ENCODE measurements at places on chromosomes 6 and 20. TPM values are rescaled to one million over a fixed set of nuclear protein-coding genes. Genes with fewer than 3 reads are reported as not detected.

The TAGAP gene
- not detected for total RNA-seq

The GZF1 gene
- 11.6 TPM for total RNA-seq

The SLC13A3 gene
- 0.09 TPM for total RNA-seq

The MUC22 gene
- 0.05 TPM for total RNA-seq

The LY6G6D gene
- not detected for total RNA-seq

The POM121L2 gene
- total RNA-seq = not detected

The NKX2-2 gene
- not detected for total RNA-seq

The SNAI1 gene
- total RNA-seq = 11.6 TPM

The SLPI gene
- total RNA-seq = 14.6 TPM

The PTCHD4 gene
- not detected for total RNA-seq

The OXT gene
- not detected for total RNA-seq

The RPP21 gene
- total RNA-seq = 73.9 TPM

The TBXT gene
- not detected for total RNA-seq

The NHLRC1 gene
- 1.5 TPM for total RNA-seq

The CD93 gene
- not detected for total RNA-seq

The TCF15 gene
- total RNA-seq = not detected

The SSTR4 gene
- not detected for total RNA-seq

The ARG1 gene
- not detected for total RNA-seq

The CD109 gene
- 26.7 TPM for total RNA-seq

The SMPDL3A gene
- total RNA-seq = 2.5 TPM

The RGS19 gene
- 20.7 TPM for total RNA-seq

The STMND1 gene
- total RNA-seq = not detected

The TSPYL4 gene
- 3.0 TPM for total RNA-seq

The CST3 gene
- total RNA-seq = 364 TPM

The PRIM2 gene
- 12.5 TPM for total RNA-seq

The SAMD3 gene
- total RNA-seq = not detected

The SPATA25 gene
- total RNA-seq = 0.77 TPM

The ZSCAN12 gene
- total RNA-seq = 1.5 TPM

The RGL2 gene
- 13.9 TPM for total RNA-seq

The CARMIL1 gene
- total RNA-seq = 7.5 TPM

The C20orf141 gene
- total RNA-seq = not detected

The BEND6 gene
- 0.96 TPM for total RNA-seq

The RWDD2A gene
- total RNA-seq = 1.4 TPM

The FAXC gene
- total RNA-seq = 6.5 TPM

The CLPSL2 gene
- not detected for total RNA-seq

The GMNN gene
- 53.2 TPM for total RNA-seq

The CCN2 gene
- 27.8 TPM for total RNA-seq

The ATXN1 gene
- total RNA-seq = 2.6 TPM

The ZFP64 gene
- total RNA-seq = 19.8 TPM

The HSPA12B gene
- 0.48 TPM for total RNA-seq

The BACH2 gene
- total RNA-seq = 0.33 TPM

The TFAP2B gene
- total RNA-seq = not detected

The CRISP3 gene
- total RNA-seq = not detected

The PTGIS gene
- total RNA-seq = not detected

The OARD1 gene
- total RNA-seq = 19.4 TPM

The WFDC10B gene
- total RNA-seq = not detected

The CST9 gene
- not detected for total RNA-seq

The RSPH4A gene
- 0.11 TPM for total RNA-seq

The MOXD1 gene
- total RNA-seq = 2.3 TPM

The EYS gene
- not detected for total RNA-seq

The MAFB gene
- not detected for total RNA-seq

The BPIFB1 gene
- 0.14 TPM for total RNA-seq

The HEY2 gene
- total RNA-seq = not detected

The BMP7 gene
- 0.32 TPM for total RNA-seq

The ID4 gene
- 2.6 TPM for total RNA-seq

The THBD gene
- 23.8 TPM for total RNA-seq

The FYN gene
- 4.2 TPM for total RNA-seq

All from A549 treated with CpdA at 1 μM for 4 hours (cell line).